ENCODE measurements at places on chromosomes 11 and 22.
A peak's percentile ranks its signal among the peaks of the same experiment; 100 is the strongest.

GRCh38 chr11:71286701-71287643 lies 34.6 kb upstream of the SHANK2 start:
- peak; percentile 17 for DNase-seq

DNA sequence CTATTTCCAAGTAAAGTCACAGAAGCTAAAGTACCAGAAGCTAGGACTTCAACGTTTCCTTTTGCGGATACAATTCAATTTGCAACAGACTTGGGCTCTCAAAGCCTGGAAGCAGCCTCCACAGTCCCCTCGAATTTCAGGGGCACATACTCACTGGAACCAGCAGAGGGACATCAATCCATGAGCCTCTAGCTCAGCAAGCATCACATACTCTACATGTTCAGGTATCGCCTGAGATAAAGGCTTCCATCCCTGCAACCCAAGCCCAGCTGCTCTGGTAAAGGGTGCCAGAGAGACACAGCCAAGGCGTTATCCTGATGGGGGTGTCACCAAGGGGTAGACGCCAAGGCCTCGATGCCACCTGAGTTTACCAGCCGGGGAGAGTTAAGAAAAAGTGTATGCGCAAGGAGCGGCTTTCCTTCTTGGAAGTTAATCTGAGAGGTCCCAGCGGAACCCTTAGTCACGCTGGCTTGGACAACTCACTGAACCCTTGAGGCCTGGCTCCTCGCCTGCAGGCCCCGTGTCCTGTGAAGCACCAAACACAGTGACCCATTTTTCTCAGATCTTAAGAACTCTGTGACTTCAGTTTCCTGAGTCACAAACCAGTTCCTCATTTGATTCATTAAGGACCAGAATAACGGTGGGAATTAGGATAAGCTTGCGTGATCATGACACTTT lies 13.0 kb downstream of the LTO1 start:
- DNase-seq = no peak

DNA sequence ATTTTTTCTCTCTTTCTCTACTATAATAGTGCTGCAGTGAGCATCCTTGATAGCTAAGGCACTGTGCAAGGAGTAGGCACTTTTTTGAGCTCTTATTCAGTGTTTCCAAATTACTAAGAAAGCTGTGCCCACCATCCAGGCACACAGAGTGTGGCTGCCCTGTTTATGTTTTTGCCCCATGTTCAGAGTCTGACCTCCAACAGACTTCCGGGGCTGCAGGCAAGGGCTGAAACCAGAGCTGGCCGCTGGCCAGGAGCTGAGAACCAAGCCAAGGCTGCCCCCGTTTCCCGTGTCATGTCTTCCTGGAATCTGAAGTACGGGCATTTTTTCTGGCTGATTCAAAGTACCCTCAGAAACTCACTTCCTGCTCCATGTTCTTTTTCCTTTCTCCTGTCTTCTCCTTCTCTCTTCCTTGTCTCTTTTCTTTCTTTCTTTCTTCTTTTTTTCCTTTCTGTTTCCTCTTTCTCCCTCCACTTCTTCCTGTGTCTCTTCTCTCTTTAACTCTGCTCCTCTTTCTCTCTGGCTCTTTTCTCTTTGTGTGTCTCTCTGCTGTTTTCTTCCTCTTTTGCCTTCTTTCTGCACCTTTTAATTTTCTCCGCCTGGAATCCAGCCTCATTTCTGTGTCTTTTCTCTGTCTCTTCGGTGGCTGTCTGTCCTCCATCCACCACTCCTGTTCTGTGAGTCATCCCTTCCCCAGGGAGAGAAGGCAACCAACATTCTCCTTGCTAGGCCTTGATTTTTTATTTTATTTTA lies 17.0 kb upstream of the KCTD14 start:
- peak; percentile 6 for DNase-seq

DNA sequence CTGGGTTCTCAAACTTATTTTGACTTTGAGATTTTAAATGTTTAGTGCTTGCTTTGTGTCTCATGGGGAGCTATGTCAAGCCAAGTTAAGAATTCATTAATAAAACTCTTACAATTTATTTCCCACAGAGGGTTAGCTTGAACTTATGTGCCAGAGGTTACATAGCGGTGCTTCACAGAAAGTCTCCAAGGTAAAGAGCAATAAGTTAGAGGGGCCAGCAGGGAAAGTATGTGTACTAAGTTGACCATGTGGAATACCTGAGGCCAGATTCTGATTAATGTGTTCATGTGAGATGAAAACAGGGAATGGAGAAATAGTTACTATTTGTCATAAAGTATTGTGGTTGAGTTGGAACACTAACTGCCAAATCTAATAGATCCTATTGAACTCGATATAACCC lies 149.3 kb downstream of the TMEM135 start:
- DNase-seq = no peak

- no peak for DNase-seq
Measured at GRCh38 chr11:27388869-27389268, 25.9 kb upstream of the CCDC34 start.

- peak; percentile 50 for DNase-seq
Measured at GRCh38 chr22:30005213-30005857, 74.9 kb upstream of the HORMAD2 start.

DNA sequence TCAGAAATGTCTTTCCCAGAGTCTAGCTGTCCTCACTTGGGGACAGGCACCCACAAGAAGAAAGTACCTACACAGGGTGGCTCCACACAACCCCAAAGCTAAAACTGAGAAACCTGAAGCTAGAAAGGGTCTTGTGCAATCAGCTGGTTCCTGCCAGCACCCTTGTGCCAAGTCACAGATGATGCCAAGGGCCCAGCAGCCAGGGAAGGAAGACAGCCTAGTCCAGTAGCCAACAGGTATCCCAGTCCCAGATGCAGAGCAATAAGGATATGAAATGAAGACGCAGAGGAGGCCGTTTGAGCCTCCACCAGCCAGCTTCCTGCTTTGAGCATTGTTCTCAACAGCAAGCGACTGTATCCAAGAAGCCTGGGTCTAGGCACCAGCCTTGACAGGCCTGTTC lies 6.1 kb downstream of the PLEKHA7 start:
- no peak for DNase-seq

- no peak for DNase-seq
Measured at GRCh38 chr11:131764649-131765048, 394.2 kb downstream of the NTM start.

DNA sequence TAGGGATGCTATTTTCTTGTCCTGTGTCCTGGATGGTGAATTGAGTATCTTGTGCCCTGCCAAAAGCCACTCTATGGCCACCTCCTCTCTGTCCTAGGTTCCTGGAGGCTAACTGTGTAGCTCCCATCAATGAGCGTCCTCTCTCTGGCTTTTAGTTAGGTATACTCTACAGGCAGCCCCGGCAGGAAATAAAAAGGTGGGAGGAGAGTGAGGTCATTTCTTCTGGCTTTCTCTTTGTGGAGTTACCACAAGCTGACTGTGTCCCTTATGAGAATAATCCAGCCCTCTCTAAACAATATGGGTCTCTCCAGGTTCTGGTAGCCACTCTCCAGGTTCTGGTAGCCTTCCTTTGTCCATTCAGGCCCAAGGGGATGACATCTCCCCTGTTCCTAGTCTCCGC lies 11.7 kb upstream of the ASPHD2 start:
- no peak for DNase-seq

DNA sequence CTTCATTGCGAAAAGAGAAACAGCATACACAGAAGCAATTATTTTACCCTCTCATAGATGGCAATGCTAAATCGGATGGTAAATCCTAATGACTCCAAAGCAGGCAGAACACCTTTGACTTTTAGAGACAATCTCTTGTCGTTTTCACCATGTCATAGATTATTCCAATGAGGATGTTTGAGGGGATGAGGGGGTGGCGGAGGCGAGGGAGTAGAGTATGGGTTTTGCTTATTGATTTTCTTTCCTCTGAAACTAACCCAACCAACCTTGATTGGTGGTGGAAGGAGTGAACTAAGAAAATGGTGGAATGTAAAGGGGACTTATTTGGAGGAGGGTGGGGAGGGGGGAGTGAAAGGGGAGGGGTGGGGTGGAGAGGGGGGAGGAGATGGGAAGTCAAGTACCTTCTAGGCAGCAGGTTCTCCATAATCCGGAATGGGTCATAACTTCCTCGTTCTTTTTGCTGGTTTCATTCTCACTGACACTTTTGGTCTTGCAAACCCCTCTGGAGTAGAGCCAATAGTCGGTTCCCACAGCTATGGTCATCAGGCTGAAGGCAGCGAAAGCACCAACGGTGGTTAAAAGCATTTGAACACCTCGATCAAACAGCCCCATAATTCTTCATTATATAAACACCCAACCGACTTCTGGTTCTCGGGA lies 1.5 kb downstream of the CACNG2 start:
- DNase-seq = no peak

DNA sequence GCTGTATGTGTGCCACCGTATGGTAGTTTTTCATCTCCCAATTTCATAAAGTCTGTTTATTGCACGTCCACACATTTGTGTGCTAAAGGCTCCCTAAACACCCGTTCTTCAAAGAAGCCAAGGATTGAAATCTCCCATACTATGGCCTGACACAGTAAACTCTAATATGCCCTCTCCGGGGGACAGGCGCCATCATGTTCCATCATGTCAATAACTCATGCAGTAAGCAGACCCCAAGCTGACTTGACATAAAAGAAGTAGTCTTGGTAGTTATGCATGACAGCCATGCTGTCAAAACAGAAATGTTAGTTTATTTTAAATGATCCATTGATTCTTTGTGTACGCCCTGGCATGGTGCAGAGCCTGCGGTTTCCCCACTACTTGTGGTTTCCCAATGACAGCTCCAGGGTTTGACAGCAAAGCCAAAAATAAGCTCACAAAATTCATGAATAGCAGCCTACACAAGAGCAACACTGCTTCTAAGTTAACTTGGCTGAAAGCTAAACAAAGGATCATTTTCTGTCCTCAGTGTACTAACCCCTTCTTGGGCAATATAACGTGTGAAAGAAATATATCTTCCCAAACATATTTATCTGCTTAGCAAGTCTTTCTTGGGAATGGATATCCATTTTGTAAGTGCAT lies 56.5 kb upstream of the CABP7 start:
- no peak for DNase-seq

- DNase-seq = no peak
Measured at GRCh38 chr11:9095421-9095820, 4.0 kb upstream of the SCUBE2 start.

- no peak for DNase-seq
Measured at GRCh38 chr22:17098379-17098819, 13.6 kb downstream of the IL17RA start.

DNA sequence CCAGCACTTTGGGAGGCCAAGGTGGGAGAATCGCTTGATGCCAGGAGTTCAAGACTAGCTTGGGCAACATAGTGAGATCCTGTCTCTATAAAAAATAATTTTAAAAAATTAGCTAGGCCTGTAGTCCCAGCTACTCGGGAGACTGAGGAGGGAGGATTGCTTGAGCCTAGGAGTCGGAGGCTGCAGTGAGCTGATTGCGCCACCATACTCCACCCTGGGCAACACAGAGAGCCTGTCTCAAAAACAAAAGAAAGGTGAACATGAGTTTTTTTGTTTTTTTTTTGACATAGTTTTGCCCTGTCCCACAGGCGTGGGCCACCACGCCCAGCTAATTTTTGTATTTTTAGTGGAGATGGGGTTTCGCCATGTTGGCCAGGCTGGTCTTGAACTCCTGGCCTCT lies 17.6 kb downstream of the MED15 start:
- no peak for DNase-seq

DNA sequence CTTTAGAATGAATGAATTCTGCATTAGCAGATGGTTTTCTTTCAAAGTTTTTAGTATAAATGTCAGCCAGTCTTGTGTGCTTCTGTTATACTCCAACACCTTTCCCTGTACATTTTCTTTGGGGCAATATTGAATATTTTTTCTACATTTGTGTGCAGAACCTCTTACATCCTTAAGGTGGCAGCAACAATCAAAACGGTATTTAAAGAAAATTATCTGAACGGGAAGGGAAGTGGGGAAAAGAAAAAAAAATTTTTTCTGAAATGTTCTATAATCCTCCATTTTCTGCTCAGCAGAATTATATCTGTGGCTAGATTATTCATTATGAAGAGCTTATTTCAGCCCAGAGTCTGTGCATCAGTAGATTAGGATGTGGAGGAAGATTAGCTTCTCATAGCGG lies 347.3 kb upstream of the RAG2 start:
- no peak for DNase-seq

- no peak for DNase-seq
Measured at GRCh38 chr11:31022080-31022479, 347.5 kb downstream of the DCDC1 start.

DNA sequence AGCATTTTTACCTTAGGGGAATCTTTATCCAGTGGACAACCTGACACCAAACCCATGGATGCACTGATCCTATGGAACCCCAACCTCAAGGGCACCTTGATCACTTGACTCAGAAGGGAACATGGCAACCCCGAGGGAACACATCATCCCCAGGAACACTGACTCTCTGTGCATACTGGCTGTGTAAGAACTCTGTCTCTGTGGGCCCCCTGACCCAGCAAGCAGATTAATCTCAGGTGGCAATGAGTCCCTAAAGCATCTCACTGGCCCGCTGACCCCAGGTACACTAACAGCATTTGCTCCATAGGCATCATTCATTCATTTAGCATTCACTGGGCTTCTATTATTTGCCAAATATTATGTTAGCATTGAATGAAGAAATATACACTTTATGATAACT lies 16.9 kb downstream of the EIF3F start:
- no peak for DNase-seq

- no peak for DNase-seq
Measured at GRCh38 chr22:40748388-40749355, 69.4 kb downstream of the MCHR1 start.

DNA sequence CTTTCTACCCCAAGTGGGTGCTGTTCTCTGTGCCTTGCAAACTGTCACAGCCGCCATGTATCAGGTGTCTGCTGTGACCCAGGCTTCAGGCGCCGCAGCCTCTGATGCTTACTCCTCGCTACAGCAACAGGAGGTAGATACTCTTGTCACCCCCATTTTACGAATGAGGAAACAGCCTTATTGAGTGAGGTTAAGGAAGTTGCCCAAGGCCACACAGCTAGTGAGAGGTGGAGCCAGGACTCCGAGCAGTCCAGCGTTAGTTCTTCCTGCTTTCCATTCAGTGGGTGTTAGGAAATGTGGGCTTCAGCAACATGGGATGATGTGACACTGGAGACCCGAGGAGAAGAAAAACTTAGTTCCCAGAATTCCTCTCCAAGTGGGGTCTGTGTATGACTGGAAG lies 14.3 kb downstream of the RNF215 start:
- no peak for DNase-seq

DNA sequence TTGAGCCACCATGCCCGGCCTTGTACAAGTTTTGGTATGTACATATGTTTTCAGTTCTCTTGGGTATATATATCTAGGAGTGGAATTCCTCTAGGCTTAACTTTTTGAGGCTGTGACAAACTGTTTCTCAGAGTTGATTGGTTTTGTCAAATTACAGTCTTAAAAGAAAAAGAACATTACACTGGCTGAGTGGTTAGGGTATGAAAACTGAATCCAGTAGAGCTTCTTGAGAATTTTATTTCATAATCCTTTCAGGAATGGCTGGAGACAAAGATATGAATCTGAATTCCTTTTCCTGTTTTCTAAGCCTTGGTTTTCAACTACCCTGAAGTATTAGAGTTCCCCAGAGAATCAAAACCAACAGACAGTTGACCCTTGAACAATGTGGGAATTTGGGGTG lies 6.5 kb downstream of the METTL15 start:
- DNase-seq = no peak

GRCh38 chr22:23218867-23219251 lies 38.5 kb downstream of the BCR start:
- no peak for DNase-seq
